Activated CD4-positive, CD25-positive, alpha-beta regulatory T cell treated with anti-CD3 and anti-CD28 coated beads, Interleukin-2, amount 50 U/mL, for 72 hours (primary cell): ENCODE measurements at places on chromosomes 7 and 10.

DNA sequence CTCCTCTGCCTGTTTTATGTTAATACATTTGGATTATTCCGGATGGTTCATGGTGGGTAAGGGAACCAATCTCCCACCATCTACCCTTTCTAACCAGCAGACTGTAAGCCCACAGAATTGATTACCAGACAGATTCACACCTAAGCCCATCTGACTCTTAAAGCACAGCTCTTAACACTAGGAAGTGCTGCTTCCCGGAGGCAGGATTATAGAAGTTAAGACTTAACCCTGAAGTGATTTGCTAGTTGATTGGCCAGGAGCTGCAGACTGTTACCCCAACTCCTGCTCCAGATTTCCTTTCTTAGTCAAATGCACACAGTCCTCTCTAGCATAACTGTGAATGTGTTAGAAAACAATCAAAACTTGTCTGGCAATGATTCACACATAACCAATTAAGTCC lies 221.7 kb downstream of the CDK14 start:
- DNase-seq = no peak

DNA sequence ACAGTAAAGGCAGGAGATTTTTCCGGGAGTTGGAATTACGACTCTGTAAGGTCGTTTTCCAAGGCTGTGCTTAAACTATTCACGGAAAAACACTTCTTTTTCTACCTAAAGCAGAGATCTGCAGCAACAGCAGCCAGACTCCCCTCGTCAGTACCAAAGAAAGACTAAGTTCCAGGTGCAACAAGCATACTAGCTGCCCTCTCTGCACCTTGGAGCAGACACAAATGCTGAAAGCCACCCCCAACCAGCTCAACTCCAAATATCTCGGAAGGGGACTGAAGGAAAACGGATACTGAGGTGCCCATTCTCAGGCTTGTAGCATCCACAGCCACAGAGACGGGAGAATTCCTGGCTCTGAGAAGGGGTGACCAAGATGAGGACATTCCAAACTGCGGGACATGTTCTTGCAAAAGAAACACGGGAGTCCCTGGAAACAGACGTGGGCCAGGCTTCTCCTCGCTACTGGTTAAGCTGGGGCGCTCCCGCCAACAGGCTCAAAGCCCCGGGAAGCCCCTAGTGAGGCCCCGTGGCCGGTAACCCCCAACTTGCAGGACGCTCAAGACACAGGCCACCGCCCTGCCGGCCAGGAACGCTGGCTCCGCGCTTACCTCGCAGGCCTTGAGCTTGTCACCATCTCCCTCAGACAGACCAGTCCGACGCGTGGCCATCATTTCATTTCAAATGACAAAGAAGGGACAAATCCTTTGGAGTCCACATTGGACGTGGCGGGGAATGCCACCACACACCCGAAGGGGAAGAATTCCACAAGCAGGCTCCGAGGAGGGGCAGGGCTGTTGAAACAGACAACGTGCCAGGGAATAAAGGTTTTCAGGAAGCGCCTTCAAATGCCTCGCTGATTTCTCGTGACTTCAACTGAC lies 2.2 kb downstream of the ARHGAP21 start:
- no peak for DNase-seq

- peak; percentile 67 for DNase-seq
Observed at GRCh38 chr10:3757638-3758490, 27.1 kb downstream of the KLF6 start.

DNA sequence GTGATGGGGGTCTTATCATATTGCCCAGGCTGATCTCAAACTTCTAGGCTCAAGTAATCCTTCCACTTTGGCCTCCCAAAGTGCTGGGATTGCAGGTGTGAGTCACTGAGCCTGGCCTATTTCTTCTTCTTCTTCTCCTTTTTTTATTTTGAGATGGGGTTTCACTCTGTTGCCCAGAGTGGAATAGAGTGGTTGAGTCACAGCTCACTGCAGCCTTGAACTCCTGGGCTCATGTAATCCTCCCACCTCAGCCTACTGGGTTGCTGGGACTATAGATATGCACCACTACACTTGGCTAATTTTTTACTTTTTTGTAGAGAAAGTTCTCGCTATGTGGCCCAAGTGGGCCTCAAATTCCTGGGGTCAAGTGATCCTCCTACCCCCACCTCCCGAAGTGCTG lies 124.3 kb downstream of the SKIDA1 start:
- DNase-seq = no peak

- no peak for DNase-seq
Observed at GRCh38 chr10:88913127-88913526, 33.1 kb downstream of the STAMBPL1 start.

GRCh38 chr7:140317597-140317996 lies 80.7 kb downstream of the SLC37A3 start:
- DNase-seq = no peak

- DNase-seq = no peak
Observed at GRCh38 chr10:102661658-102662028, 17.4 kb downstream of the TRIM8 start.

DNA sequence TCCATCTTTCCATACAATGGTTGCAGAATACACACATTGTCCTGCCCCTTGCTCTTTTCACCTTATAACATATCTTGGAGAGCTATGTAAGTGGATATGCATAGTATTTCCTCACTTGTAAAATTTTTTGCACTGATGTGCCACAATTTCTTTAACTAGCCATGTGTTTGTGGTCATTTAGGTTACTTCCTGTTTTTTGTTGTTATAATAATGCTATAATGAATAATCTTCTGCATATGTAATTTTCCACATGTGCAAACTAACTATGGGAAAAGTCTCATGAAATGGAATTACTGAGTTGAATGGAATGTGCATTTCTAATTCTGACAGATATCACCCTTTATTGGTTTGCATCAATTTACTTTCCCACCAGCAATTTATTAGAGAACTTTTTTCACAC lies 2.8 kb downstream of the TAS2R41 start:
- DNase-seq = no peak

DNA sequence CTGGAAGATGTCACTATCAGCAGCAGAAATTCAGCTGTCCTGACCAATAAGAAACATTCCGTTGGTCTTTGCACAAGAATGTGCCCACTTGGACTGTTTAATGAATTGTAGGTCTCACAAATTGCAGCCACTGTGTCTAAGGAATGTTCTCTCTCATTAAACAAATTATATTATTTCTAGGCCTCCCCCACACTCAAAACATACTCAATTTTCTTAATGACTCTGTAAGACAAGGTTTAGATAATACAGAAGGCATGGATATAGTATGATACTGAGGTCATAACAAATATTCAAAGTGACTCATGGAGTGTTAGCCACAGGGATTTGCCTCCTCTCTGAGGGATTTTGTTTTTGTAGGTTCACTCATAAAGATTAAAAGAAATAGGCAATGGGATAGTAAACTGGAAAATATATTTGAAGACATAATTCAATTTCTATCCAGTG lies 197.5 kb downstream of the PTN start:
- no peak for DNase-seq

DNA sequence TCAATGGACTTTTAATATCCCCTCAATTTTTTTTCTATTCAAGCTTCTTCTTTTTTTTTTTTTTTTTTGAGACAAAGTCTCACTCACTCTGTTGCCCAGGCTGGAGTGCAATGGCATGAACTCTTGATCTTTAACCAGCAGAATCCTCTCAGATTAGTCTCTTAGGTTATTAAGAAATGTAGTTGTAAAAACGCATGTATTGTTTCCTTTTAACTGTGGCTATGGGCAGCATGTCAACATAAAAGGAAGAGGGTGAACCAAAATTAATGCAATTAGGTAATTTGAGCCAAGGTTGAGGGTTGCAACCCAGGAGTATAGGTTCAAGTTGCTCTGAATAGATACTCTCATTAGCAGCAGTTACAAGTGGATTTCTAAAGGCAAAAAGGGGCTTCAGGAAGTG lies 4.3 kb upstream of the GSTO1 start:
- DNase-seq = no peak

DNA sequence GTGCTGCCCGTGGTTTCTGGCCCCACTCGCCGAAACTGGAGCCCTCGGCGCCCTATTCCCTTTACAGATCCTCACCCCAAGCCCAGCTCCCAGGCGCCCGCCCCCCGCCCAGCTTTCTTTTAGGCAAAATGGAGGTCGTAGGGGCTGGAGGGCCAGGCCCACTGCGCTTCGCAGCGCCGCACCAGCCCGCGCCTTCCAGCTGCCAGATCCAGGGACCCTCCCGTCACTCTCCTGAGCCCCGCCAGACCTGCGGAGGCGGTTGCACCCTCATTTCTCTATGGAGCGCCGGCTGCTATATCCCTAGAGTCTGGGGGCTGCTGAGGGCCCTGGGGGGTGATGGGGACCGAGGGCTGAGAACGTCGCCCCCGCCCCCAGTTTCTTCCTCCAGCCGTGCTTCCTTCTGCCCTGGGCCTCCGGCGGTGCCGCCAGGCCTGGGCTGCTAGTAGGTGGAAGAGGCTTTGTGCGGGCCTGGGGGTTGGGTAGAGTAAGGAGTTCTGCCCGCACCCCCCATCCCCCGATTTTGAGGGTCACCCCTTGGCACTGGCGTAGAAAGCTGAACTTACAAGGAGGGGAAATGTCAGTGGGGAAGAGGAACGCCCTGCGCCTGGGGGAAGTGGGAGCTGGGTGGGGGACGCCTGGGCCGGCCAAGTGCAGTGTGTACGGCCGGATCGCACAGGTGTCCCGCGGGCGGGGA lies 1.0 kb downstream of the GNB2 start:
- DNase-seq = peak; percentile 46

DNA sequence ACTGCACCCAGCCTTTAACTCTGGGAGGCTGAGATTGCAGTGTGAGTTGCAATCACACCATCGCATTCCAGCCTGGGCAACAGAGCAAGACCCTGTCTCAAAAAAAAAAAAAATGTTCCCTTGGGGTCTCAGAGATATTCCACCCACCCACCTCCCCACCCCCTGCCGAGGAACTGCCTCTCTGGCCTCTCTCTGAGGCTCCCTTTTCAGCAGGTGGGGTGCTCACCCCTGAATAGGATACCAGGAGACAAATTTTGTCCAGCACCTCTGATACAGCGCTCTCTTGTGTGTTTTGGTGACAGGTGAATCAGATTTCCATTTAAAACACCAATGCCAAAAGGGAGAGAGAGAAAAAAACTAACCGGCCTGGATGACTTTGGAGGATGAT lies 92.6 kb upstream of the KIF5B start:
- no peak for DNase-seq

- no peak for DNase-seq
Observed at GRCh38 chr10:99285881-99286280, 43.3 kb upstream of the CNNM1 start.

- no peak for DNase-seq
Observed at GRCh38 chr10:6278519-6279120, 75.9 kb downstream of the PFKFB3 start.

GRCh38 chr7:17129218-17129617 lies 169.2 kb upstream of the AHR start:
- DNase-seq = no peak

GRCh38 chr7:12729112-12729511 lies 41.7 kb downstream of the ARL4A start:
- no peak for DNase-seq

GRCh38 chr7:5350600-5351385 lies 68.0 kb downstream of the SLC29A4 start:
- no peak for DNase-seq

GRCh38 chr10:22479419-22479818 lies 134.1 kb downstream of the SPAG6 start:
- DNase-seq = no peak

DNA sequence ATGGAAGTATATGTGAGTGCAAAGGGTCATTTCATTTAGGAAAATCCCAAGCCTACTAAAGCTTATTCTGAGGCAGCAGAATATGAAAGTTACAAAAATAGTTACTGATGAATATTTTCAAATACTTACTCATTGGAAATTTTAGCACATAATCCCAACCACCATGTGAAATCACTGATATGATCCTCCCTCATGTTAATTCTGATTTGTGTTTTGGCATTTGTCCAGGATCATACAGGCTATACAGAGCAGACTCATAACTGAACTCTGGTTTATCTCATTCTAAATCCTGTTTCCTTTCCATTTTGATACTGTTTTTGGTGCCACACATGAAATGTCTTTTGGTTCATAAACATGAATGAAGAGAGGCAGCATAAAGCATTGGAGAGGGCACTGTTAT lies 3.4 kb upstream of the FAM24B start:
- DNase-seq = no peak

DNA sequence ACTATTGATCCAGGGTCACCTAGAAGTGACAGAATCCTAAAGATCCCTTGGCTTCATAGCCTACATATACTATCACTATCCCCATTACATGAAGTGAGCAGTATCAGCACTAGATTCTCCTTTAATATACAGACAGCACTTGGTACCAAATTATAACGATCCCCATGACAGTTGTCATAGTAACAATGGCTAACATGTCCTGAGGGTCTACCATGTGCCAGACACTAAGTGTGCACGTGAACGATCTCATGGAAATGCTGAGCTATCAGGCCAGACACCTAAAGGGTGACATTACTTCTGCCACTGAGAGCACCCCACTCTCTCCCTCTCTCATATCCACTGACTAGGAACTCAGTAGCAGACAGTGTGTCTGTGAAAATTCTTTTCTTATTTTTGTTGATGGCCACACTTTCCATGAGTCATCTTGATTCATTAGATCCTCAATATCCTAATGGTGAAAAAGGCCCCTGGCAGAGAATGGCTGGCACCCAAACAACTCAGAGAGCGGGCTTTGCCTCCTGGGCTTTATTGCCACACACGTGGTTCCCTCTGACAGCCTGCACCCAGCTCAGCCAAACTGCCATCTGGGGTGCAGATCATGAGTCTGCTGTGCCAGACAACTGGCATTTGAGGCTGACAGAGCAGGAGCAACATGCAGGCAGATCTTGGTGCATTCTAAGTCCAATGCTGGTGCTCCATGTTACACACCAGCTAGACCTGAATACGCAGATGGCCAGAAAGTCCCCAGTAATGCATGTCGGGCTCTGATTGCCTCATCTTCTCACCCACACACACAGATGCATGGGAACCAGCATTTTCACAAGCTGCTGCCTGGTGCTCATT lies 176.3 kb downstream of the DGKI start:
- DNase-seq = no peak

DNA sequence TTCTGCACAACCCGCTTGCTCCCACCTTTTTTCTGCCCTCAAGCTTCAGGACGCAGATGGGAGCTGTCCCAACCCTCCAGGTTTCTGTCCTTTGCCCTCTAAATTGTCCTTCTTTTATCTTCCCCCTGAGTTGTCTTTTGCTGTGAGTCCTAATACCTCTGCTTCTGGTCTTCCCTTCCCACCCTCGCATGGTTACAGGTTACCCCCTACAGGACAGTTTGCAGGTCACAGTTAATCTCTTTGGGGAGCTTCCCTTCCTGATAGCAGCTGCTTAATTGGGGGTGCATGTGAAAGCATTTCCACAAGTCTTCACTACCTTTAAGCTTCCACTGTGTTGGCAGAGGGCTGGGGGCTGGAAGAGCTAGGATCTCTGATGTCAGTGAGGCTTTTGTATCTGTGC lies 121.5 kb upstream of the CXCL12 start:
- DNase-seq = no peak

DNA sequence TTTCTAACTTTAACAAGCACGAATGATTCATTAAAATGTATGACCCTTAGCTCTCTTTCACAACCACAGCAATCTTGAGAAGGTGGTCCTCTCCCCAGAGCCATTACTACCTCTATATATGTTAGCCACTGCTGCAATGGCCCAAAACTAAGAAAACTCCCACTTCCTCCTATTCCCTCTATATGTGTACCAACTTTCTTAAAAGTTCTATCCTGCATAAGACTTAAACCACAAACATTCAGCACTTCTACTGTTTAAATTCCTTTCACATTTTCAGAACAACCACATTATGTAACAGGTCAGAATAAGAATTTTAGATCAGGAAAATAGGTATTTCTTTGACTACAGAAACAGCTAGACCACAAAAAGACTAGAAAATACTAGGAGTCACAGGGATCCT lies 36.2 kb downstream of the WASL start:
- DNase-seq = no peak
